Cerebellar nuclear complex (tissue), 1 donor: ENCODE measurements at places on chromosomes 6 and 20.
A peak's percentile ranks its signal among the peaks of the same experiment; 100 is the strongest.

- DNase-seq = no peak
Observed at GRCh38 chr6:93300661-93301060, 118.7 kb downstream of the EPHA7 start.

DNA sequence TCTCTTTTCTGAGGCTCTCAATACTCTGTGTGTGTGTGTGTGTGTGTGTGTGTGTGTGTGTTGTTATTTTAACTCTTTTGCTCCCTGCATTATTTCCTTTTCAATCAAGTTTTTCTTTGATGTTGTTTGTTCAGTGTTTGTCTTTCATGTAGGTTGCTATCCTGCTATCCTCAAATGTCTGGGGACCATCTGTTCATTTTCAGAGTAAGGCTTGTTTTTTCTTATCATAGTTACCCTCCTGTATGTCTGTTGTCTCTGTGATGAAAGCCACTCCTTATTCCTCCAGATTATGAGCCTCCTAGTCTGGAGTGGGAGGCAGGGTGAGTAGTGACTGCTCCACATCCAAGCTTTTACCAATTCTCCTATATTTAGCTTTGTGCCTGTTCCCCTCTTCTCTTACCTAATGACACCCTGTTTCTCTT lies 9.2 kb downstream of the ENPP3 start:
- no peak for DNase-seq

GRCh38 chr20:49987868-49988690 lies 5.3 kb downstream of the SNAI1 start:
- DNase-seq = no peak

DNA sequence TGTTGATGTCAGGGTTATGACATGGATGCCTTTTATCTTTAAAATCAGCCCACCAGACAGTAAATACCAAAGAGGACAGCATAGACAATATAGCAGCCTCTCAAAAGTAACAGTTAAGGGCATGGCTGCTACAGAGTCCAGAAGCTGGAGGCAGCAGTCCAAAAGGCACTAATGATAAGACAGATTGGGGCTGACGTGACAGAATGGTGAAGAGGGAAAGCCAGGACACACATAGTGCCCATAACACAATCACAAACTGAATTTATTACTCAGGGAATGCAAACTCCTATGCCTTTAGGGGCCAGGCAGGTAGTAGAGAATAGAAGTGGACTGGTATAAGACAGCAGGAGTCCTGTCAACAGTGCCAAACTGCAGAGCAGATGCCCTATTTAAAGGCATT lies 40.7 kb downstream of the TP53INP2 start:
- no peak for DNase-seq

DNA sequence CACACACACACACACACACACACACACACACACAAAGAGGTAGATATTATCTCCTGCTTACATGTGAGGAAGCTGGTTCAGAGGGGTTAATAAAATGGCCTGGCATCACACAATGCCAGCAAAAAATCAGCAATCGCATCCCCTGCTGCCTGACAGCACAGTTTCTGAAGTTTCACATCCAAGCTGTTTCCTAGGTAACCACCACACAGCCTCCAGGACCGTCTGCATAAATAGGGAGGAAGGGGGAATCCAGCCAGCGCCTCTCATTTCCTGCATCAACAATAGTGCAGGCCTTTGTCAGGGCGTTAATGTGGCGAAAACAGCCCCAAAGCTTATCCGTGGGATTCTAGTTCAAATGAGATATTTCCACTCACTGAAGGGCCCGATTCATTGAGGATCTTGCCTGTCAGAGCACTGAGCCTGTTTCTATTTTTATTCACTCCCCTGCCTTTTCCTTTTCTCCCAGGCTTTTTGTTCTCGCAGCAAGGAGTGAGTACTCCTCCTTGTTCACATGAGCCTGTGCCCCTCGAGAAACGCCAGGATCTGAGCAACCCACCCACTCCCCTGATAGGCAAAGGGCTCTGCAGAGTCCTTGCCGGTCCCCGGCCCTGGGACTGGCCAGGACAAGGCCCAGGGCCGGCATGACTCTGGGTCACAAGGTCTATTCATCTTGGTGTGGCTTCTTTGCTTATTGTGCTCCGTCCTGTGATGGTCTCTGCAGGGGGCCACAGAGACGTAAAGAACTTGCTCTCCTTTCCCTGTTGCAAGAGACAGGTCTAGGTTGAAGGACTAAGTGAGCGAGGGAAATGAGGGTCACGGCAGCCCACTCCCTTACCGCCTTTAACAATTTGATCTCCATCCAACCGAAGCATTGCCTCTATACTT lies 32.7 kb downstream of the TUBB2B start:
- peak; percentile 47 for DNase-seq

GRCh38 chr20:62952373-62952967 lies at the start of gene SLC17A9:
SLC17A9 (plus strand) TSS chr20:62952709; CDS start chr20:62952831, 122 bp downstream.
- no peak for DNase-seq

- DNase-seq = no peak
Observed at GRCh38 chr20:33229843-33230242, 6.0 kb upstream of the BPIFA1 start.

- no peak for DNase-seq
Observed at GRCh38 chr6:31473780-31474761, 23.9 kb upstream of the MICB start.

DNA sequence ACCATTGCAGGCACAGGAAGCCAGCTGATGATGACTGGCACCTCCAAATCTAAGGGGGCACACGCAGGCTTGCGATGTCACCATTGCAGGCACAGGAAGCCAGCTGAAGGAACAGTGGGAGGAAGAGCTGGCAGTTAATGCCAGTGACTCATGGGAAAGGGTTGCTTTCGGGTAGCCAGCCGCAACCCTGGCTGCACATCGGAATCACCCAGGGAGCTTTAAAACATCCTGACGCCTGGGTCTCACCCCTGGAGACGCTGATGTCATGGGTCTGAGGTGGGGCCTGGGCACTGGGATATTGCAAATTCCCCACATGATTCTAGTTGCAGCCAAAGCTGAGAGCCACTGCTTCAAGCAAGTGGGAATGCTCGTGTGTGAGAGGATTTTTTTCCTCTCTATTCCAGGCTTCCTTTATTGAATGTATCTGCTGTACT lies 16.1 kb upstream of the CCN6 start:
- DNase-seq = no peak

GRCh38 chr6:1514078-1514477 lies 95.6 kb upstream of the FOXC1 start:
- DNase-seq = no peak

DNA sequence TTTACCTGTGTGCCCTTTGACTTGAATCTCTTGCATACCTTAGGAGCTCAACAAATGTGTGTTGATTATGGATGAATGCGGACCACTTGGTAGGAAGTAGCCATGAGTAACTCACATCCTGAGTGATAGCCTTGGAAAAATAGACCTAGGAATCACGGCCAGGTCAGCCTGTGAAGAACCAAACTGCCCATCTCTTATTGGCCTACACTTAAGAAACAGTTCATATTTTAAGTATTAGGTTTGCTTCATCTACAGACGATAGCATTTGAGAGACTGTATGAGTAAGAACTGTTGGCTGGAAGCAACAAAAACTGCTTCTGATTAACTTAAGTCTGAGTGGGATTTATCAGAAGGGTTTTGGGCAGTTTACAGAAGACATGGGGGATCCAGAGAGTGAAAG lies 320.1 kb upstream of the PRND start:
- no peak for DNase-seq

GRCh38 chr20:7667194-7667593 lies 273.1 kb downstream of the HAO1 start:
- DNase-seq = no peak

DNA sequence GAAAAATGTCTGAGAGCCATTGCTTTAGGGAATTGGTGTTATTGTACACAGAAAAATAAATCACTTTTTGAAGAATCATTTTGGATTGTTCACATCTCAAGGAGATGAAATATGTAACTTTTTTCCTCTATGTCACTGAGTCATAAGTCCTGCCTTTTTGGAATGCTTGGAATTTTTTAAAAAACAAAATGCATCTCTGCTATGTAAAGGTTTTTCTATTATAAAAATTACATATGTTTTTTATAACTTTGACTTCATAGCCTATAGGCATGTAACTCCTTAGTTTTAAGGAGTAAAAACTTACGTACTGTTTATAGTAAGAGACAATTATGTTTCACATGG lies 8.7 kb downstream of the RNF144B start:
- no peak for DNase-seq

DNA sequence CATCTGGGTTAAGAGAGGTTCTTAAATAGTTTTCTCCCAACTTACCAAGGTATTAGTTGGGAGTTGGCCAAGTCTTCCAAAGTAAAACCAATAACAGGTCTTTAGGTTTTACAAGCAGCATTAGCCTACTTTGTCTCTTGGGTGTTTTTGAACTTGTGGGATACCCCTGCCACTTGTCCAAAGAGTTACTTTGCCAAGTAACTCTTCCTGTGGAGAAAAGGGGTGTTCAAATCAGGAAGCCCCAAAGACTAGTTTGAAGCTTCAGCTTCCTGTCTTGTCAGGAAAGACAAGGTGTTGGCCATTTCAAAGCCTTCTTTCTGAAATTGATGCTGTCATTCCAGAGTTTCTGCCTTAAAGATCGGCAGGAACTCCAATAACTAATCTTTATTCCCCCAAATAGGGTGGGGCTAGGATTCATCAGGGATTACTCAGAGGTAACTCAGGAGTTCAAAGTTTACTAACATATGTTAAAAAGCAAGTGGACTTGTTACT lies 822 bp downstream of the RAB22A start:
- DNase-seq = no peak

GRCh38 chr6:101516578-101516977 lies 123.1 kb downstream of the GRIK2 start:
- no peak for DNase-seq

GRCh38 chr6:13528777-13529343 lies 41.5 kb upstream of the GFOD1 start:
- DNase-seq = no peak

- no peak for DNase-seq
Observed at GRCh38 chr6:134727081-134727480, 222.8 kb downstream of the ALDH8A1 start.

- DNase-seq = no peak
Observed at GRCh38 chr20:21981179-21981578, 275.7 kb downstream of the PAX1 start.

GRCh38 chr6:96249755-96250154 lies 234.0 kb downstream of the FUT9 start:
- no peak for DNase-seq

- DNase-seq = no peak
Observed at GRCh38 chr6:40733770-40734396, 146.7 kb upstream of the LRFN2 start.

DNA sequence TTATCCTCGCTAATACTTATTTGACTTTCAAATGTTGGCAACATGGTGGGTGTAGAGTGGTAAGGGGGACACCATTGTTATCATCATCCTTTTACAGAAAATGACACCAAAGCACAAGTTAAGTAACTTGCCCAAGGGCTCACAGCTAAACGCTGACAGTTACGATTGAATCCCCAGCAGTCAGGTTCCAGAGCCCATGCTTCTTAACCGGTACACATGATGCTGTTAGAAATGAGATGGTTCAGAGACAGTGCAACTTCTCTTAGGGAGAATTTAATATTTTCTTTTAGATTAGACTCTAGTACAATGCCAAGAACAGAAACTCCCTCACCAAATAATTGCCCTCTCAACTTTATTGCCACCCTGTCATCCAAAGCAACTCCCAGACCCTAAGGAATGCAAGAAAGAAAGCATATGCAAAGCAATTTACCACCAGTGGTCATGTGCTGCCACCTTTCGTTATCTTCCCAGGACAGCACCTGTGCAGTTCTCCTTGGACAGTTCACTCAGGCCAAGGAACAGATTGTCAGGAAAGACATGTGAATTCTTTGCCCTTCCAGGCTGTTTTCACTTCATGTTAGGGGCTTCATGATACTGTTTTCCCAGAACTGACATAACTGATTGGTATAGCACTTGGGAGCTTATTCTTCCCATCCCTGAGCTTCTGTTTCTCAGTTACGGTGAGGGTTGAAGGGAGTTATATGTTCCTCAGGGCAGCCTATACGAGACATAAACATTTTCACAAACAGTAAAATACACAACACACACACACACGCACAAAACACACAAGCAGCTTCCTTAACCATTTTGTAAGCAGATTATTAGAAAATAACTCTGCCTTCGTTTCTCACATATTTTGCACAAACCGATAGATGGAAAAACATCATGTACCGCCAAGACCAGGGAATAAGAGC lies 5.1 kb downstream of the HLA-DMA start:
- DNase-seq = no peak

- no peak for DNase-seq
Observed at GRCh38 chr20:17622851-17623508, 53.1 kb downstream of the DSTN start.

DNA sequence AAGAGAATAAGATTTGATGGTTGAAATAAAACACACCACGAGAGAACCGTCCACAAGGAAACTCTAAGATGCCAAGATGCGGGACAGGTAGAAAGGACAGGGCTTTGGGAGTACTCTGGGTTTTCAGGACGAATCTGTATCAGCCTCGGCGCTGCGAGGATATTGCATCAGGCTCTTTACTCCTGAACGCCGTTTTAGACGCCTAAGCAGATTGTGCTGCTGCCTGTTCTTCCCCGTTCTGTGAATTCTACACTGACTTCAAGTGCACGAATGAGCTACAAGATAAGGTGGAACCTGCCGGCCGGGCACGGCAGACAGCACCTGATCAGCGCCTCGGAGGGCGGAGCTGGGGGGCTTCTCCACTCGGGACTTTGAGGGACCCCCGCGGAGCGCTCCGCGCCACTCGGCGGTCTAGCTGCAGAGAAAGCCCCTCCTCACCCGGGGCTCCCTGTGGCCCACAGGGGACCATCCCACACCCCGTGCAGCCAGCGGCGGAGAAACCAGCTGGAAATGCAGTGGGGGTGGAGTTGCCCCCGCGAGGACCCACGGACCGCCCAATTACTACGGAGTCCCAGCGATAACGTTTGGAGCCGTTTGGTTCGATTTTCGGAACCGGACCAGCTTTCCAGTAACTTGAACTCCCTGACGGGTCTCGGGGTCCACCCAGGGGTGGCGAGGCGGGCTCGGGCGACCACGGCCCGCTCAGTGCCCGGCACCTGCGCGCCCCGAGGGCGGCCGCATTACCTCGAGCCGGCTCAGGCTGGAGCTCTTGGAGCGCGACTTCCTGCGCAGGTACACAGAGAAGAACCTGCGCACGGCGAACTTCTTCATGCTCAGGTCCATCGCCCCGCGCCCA lies 646 bp downstream of the RPS6KA2 start:
- no peak for DNase-seq

DNA sequence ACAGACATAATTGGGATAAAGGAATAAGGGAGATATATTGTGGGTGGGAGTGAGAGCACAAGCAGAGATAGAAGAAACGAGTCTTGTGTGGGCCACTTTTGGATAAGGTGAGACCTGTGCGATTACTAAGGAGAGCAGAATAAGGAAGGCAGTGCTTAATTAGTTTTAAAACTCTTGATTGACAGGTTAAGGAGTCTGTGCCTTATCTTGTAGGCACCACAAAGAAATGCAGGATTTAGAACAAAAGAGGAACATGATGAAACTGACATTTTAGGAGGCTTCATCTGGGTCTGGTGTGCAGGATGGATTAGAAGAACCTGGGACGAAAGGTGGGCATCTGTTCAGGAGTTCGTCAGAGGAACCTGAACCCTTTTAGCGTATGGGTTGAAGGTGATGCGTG lies 70.2 kb upstream of the KIF25 start:
- no peak for DNase-seq

- DNase-seq = no peak
Observed at GRCh38 chr20:22216984-22217383, 367.4 kb downstream of the FOXA2 start.
